ENCODE measurements at places on chromosomes 5 and 9. TPM values are rescaled to one million over a fixed set of nuclear protein-coding genes. Genes with fewer than 3 reads are reported as not detected.

DNA sequence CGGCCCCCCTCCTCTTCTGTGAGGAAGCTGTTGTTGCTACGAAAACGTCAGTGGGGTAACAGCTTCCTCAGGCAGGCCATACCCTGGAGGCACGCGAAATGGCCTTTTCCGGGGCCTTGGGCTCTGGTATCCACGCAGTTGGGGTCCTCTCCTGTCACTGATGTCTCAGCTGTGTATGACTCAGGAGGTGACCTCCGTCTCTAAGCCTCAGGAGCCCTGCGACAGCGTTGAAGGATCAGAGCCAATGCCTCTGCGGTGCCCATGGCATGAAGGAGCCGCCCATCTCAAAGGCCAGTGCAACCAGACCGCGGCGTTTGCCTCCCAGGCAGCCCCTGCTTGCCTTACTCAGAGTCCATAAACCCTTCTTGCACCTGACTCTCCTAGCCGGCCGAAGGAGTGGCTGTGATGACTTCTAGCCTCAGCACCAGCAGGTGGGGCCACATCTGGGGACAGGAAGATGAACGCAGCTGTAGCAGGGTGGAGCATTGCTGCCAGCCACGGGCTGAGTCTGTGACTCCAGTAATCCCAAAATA lies 1.0 kb upstream of the MXD3 start:
- peak; percentile 73 for DNase-seq

- no peak for DNase-seq
These were observed 6.3 kb downstream of the MRPL36 start for GRCh38 chr5:1793301-1793740.

GRCh38 chr9:32875242-32875641 lies 91.9 kb downstream of the TMEM215 start:
- DNase-seq = no peak

DNA sequence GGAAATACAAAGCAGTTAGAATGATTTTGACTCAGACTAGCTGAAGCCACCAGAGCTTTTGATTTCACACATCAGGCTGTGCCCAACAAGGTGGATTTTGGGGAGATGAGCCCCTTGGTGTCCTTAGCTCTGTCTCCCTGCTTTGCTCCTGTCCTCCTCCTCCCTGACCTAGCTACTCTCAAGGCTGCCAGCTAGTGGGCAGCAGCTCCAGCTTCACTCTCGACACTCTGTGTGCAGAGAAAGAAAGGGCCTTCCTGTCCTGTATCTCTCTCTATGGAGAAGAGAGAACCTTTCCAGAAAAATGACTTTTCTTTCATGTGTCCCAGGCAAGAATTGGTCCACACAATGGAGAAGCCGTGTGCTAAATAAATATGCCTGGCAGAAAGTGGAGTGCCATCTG lies 446.2 kb downstream of the SEMA5A start:
- DNase-seq = peak; percentile 25

The ANKRD18B gene
- 14.7 TPM for total RNA-seq

DNA sequence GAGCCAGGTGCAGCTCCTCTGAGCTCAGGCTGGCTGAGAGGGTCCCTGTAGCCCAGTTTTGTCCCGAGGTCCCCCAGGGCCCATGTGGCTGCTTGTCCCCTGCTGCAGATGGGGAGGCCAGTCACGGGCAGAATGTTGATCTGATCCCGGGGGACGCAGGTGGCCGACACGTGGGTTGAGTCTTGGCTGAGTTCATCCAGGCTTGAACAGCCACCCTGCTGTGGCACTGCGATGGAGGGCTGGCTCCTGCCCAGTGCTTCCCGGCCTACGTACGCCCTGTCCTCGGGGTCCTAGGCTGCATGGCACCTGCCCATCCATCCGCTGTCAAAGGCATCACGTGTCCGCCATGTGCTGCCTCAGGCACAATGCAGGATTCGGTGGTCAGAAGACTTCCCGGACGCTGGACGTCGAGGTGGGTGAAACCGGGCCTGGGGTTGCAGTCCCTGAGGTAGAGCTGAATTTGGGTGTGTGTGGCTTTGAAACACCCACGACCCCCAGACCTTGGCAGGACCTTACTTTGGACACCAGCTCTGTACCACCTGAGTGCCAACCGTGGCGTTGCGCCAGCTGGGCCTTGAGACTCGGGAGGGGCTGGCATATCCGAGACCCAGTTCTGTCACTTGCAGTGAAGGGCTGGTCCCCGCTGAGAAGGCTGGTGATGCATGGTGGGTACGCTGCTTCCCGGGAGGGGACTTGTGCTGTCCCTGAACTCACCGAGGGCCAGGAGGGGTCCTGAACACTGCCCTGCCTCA lies 22.3 kb downstream of the RXRA start:
- DNase-seq = no peak

DNA sequence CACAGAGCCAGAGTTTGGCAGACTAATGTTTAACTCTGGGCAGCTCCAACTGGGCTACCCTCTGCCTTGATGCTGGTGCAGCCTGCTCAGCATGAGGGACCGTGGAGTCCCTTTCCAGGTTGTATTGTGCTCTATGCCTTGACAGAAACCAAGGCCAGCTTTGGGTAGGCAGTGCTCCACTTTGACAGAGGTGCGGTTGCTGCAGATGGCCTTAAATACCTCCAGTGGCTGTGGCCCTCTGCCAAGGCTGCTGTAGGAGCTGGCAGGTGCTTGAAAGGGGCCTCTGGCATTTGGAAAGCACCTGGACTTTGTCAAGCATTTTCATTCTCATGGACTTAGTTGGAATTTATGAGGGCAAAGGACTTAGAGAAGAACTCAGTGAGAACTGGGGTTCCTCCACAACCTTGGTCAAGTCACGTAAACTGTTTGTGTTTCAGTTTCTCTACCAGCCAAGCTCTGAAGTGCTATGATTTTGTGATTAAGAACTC lies 249.7 kb upstream of the ZNF462 start:
- DNase-seq = no peak
